Thoracic aorta (tissue), 2 donors: ENCODE measurements at places on chromosomes 1 and 21.
A peak's percentile ranks its signal among the peaks of the same experiment; 100 is the strongest.

- H3K36me3 ChIP-seq = no peaks in the 10 kb centered on the region
- H3K4me3 ChIP-seq = no peak overlapping the region
- H3K27me3 ChIP-seq = no peaks in the 10 kb centered on the region
- DNase-seq = no peak
- H3K4me1 ChIP-seq = peaks cover 3% of the 10 kb centered on the region
- no peak overlapping the region for H3K27ac ChIP-seq
These were observed 41.4 kb upstream of the CCDC190 start for GRCh38 chr1:162902416-162902815.

DNA sequence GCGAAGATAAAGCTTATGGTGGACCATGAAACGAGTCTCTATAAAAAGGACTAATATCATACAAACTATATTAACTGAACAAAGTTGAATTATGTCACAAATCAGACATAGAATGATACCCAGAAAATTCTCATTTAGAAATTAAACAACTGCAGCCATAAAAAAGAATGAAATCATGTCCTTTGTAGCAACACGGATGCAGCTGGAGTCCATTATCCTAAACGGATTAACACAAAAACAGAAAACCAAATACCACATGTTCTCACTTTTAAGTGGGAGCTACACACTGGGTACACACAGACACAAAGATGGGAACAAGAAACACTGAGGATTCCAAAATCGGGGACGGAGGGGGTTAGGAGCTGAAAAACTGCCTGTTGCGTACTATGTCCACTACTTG, 11.5 kb downstream of the COP1 start:
- peaks cover 10% of the 10 kb centered on the region for H3K4me1 ChIP-seq
- no peaks in the 10 kb centered on the region for H3K36me3 ChIP-seq
- no peaks in the 10 kb centered on the region for H3K27me3 ChIP-seq
- DNase-seq = no peak
- H3K4me3 ChIP-seq = no peak overlapping the region

DNA sequence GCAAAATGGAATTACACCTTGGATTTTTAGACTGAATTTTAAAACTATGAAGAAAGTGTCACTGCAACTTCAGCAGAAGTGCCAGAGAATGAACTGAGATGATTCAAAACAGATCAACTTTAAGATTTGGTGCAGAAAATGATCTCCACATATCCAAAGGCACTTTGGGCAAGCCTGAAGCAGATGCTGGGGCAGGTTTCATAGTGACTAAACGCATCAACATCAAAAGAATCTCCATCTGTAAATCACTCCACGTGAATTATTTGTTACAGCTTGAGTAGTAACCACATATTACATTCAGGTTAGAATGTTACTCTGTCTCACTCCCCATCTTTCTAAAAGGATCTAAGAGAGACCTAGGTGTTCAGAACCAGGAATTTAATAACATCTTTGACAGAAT, 329.0 kb upstream of the ESRRG start:
- no peak overlapping the region for H3K27ac ChIP-seq
- no peaks in the 10 kb centered on the region for H3K27me3 ChIP-seq
- H3K4me3 ChIP-seq = no peak overlapping the region
- no peaks in the 10 kb centered on the region for H3K4me1 ChIP-seq

GRCh38 chr1:5620997-5621396, 371.2 kb downstream of the NPHP4 start:
- H3K4me1 ChIP-seq = no peaks in the 10 kb centered on the region
- H3K4me3 ChIP-seq = no peak overlapping the region
- DNase-seq = no peak
- no peaks in the 10 kb centered on the region for H3K27me3 ChIP-seq
- H3K27ac ChIP-seq = no peak overlapping the region

DNA sequence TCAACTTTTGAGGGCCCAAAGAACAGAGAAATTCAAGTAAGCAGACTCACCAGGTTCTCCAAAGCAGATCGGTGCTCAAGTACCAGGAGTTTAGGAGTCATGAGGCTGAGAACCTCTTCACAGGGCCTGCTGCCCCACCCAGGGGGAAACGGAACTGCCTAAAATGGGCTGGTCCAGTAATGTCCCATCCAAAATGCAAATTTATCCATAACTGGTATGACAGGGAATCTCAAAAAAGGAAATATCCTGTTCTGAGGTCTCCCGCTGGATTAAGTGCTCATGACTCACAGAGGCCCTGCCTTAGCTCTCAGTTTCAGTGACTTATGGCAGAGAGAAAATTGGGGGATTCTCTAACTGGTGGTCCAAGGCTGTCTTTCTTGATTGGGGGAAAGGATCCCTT, 9.3 kb downstream of the SPRR2G start:
- no peak overlapping the region for H3K4me3 ChIP-seq
- DNase-seq = no peak
- no peaks in the 10 kb centered on the region for H3K4me1 ChIP-seq

DNA sequence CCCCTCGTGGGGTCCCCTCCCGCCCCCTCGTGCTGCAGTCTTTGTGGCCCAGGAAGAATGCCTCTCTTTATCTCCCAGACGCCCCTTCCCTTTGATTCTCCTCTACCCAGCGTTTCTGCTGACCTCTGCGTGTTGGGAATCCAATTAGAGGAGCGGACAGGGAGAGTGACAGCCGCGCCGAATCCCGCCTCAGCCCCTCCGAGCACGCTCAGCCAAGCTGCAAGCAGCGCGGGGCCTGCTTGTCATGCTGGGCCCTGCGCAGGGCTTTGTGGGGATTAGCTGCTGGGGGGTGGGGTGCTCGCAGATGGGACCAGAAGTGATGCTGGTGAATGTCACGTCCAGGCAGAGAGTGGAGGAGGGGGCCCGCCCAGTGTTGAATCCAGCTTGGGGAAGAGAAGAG, 91.1 kb downstream of the EPHB2 start:
- DNase-seq = no peak
- H3K4me1 ChIP-seq = no peaks in the 10 kb centered on the region
- H3K27me3 ChIP-seq = no peaks in the 10 kb centered on the region
- no peak overlapping the region for H3K27ac ChIP-seq

- H3K4me3 ChIP-seq = no peak overlapping the region
- no peak overlapping the region for H3K27ac ChIP-seq
- H3K36me3 ChIP-seq = no peaks in the 10 kb centered on the region
- no peaks in the 10 kb centered on the region for H3K27me3 ChIP-seq
These were observed 9.1 kb upstream of the GPR61 start for GRCh38 chr1:109530457-109531087.

DNA sequence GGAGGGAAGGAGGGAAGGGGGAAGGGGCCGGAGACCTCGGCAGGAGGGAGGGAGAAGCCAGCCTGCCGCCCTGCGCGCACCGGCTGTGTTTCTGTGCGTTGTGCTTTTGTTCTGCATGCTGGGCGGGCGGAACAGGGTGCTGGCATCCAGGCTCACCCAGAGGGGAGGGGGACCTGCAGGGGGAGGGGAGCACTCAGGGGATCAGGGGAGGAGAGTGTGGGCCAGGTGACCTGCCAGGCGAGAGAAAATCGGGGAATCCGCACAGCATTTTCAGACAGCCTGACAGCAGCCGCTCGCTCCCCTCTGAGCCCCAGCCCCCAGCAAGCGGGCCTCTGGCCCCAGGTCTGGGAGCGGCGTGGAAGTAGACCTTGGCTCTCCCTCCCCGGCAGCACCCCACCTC, 54.7 kb downstream of the RIPK4 start:
- DNase-seq = no peak
- no peaks in the 10 kb centered on the region for H3K27me3 ChIP-seq
- no peaks in the 10 kb centered on the region for H3K36me3 ChIP-seq
- H3K4me1 ChIP-seq = peaks cover 6% of the 10 kb centered on the region
- H3K4me3 ChIP-seq = no peak overlapping the region

- no peaks in the 10 kb centered on the region for H3K4me1 ChIP-seq
- H3K27ac ChIP-seq = no peak overlapping the region
- H3K27me3 ChIP-seq = no peaks in the 10 kb centered on the region
- no peak overlapping the region for H3K4me3 ChIP-seq
These were observed 195.3 kb downstream of the BRINP2 start for GRCh38 chr1:177366091-177366490.

DNA sequence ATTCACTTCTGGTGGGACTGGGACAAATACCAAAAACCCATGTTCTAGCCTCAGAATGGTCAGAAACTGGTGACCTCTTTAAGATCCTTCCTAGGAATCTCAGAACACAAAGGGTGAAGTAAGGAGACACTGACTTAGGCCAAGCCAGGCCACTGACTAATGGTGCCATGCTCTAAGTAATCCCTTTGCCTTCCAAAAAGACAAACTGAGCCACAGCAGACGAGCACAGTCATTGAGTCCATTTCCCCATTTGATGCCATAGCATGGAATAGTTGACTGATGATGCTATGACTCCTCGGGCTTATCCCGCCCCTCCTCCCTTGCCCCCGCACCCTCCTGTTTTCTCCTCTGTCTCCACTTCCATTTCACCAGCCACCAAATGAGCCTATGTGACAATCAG, 145.8 kb upstream of the ZNF648 start:
- H3K4me3 ChIP-seq = no peak overlapping the region
- H3K36me3 ChIP-seq = no peaks in the 10 kb centered on the region
- no peaks in the 10 kb centered on the region for H3K4me1 ChIP-seq
- no peaks in the 10 kb centered on the region for H3K27me3 ChIP-seq

- peaks cover 51% of the 10 kb centered on the region for H3K4me1 ChIP-seq
- no peaks in the 10 kb centered on the region for H3K27me3 ChIP-seq
- H3K27ac ChIP-seq = no peak overlapping the region
- peak overlapping the region; percentile 94 for H3K4me3 ChIP-seq
- no peak for DNase-seq
- H3K36me3 ChIP-seq = no peaks in the 10 kb centered on the region
These were observed 2.0 kb downstream of the MPZL1 start for GRCh38 chr1:167723707-167724323.

DNA sequence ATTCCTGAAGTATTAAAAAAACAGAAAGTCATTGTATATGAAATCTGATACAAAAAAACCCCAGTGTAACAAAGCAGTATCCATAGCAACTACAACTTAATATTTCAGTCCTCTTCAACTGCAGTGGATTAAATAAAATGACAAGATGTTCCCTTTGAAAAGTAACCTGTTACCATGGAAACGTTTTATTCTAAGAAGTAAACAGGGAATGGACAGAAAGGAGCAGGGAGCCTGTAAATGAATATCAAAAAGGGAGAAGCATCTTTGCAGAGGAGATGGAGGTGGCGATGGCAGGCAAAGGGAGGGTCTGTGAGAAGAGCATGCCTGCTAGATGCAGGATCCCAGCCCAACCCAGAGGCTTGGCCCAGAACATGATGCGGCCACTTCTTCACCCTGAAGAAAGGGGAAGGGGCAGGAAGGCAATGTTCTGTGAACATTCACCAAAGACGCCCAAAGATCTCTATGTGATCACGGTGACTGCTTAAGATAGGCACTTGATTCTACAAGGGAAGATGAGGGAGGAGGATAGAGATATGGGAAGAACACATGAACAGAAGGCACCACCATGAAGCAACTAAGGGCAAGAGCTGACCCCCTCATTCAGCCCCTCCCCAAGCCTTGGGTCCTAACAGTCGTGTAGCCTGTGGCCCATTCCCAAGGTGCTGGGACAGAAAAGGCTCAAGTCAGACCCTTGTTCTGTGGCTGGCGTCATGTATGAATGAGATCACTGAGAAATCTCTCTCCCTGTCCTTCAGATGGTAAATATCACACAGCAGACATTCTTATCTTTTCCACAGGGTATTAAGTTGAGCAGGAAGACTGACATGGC, 200.0 kb downstream of the SLC45A1 start:
- H3K27me3 ChIP-seq = no peaks in the 10 kb centered on the region
- no peak overlapping the region for H3K27ac ChIP-seq
- no peaks in the 10 kb centered on the region for H3K36me3 ChIP-seq
- no peak for DNase-seq
- H3K4me1 ChIP-seq = peaks cover 15% of the 10 kb centered on the region

DNA sequence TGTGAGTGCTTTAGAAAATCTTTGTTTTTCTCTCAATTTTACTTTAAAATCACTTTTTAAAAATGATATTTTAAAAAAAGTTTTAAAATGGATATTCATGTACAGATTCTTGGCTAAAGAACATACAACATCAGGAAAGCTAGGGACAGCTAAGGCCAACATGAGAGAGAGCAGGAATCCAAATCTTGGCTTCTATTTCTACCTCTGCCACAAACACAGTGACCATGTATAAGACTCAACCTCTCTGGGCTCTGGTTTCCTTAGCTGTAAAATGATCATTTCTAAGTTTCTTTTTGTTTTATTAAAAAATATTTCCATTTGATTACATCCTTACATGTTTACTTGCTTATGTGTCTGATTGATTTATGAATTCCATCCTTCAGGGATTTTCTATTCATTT, 1.2 kb downstream of the VCAM1 start:
- H3K4me1 ChIP-seq = peaks cover 10% of the 10 kb centered on the region
- H3K36me3 ChIP-seq = no peaks in the 10 kb centered on the region
- H3K4me3 ChIP-seq = peak overlapping the region; percentile 44
- no peak overlapping the region for H3K27ac ChIP-seq
- H3K27me3 ChIP-seq = no peaks in the 10 kb centered on the region

DNA sequence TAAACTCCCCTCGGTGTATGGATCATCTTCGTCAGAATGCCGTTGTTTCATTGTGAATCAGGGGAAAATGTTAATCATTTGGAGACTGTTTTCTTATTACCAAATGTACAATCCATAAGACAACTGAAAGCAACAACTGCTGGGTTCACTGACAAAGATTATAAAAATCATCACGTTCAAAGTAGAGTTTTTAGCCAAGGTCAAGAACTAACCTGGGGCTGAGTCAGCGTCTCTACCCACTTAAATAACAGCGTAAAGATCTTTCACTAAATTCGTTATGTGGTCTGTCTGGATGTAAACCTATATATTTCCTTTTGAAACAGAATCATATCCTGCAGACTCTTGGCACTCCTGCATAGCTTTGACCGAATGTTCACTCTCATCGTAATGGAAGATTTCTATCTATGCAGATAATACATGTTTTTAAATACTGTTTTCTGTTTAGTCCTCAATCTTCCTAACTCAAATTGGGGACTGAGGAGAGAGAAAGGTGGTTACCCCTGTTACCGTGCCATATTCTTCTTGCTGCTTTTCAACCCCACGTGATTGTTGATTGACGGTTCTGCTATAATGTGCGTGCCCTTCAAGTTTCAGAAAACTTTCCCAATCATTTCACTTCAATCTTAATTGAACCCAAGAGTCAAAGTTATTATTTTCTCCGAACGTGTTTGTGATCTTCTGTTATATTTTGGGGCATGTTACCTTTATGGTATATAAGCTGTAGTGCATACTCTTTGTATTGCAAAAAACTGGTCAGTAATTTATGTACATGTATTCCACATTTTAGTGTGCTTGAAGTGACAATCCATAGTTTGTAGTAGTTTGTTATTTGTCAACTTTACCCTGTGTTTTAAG, 15.6 kb upstream of the NCMAP start:
- H3K36me3 ChIP-seq = no peaks in the 10 kb centered on the region
- no peak overlapping the region for H3K27ac ChIP-seq
- no peak overlapping the region for H3K4me3 ChIP-seq
- no peaks in the 10 kb centered on the region for H3K4me1 ChIP-seq
- H3K27me3 ChIP-seq = no peaks in the 10 kb centered on the region
